M059J (cell line): ENCODE measurements at places on chromosomes 7 and 10.
A peak's percentile ranks its signal among the peaks of the same experiment; 100 is the strongest.

DNA sequence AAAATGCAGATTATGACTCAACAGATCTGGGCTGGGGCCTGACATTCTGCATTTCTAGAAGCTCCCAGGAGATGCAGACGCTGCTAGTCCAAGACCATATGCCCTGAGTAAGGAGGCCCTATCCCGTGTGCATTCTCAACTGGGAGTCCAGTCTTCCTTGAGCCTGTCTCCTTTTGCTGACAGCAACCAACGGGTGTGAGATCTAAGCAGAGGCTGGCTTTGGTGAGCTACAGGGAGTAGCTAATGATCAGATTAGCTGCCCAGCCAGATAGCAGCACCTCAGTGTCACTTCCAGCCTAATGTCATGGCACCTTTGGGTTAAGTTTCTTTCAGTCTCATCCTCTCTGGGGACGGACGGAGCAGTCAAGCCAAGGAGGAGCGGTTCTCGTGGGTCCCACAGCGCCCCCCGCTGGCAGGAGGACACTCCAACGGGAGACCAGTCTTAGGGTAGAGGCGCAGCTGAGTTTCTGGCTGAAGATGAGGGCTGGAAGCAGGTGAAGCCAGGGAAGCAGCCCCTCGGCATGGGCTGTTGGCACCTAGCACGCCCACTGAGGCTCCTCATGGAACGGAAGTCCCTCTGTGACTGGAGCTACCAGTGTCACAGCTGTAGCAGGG lies 154.0 kb downstream of the CCDC3 start:
- no peak for DNase-seq

DNA sequence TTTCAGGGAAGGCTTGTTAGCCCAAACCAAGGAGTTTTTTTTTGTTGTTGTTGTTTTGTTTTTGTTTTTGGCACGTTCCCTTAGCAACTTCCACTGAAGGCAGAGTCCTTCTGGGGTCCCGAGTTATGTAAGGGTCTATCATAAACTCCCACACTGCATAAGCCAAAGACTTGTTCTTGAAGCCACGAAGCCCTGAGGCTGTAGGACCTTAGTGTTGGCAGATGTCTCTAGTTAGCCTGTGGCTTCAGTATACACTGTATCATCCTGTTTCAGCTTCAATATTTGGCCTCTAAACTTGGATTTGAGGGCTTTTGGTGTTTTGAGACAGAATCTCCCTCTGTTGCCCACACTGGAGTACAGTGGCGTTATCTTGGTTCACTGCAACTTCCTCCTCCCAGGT lies 13.6 kb downstream of the KPNA7 start:
- DNase-seq = peak; percentile 72

DNA sequence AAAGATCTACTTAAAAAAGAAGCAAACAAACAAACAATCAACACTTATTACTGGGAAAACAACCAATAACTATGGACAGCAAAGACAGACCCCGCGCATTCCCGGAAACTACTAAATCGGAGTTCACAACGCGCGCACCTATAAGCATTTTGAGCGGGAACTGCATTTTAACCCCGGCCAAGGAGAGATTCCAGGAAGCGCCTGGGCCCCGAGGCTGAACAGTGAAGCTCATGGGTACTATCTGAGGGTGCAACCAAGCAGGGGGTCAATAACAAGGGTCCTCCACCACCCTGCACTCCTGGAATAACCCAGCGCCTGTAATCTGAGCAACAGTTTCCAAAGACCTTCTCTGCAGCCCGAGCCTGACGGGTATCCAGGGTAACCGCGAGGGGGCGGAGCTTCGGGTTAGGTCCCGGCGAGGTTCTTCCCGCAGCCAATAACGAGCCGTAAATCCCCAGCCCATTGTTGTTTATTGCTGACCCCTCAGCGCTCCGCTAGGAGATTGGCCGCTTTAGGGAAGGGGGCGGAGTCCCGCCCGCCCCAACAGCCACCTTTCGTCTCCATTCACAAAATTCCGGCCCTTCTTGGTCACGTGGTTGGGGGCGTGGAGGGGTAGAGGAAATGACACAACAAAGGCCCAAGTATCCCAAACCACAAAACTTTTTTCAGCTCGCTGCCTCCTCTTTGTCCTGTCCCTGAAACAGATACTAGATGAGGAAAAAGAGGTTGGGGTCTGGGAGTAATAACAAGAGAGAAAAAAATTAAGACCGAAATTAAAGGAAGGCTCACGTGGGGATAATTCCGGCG lies 1.7 kb upstream of the ETV1 start:
- peak; percentile 99 for DNase-seq

DNA sequence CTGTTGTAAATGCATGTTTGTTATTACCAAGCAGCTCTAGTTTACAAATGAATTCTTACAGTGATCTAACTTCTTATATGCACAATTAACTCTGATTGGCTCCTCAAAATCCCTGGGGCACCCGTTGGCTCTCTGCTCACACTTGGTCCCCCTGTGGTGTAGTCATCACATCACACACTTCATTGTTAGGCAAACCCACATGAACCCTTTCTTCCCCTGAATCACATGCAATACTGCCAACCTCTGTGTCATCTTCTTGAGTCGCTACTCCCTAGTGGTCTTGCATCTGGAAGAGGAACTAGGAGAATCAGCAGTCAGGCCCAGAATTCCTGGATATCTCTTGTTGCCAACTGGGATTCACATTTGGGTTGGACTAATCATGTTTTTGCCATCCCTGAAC lies 73.1 kb downstream of the CD36 start:
- peak; percentile 81 for DNase-seq

- no peak for DNase-seq
Measured at GRCh38 chr10:102712843-102713538, 1.2 kb downstream of the ARL3 start.

- peak; percentile 70 for DNase-seq
Measured at GRCh38 chr10:61897671-61898434, 3.6 kb upstream of the ARID5B start.

DNA sequence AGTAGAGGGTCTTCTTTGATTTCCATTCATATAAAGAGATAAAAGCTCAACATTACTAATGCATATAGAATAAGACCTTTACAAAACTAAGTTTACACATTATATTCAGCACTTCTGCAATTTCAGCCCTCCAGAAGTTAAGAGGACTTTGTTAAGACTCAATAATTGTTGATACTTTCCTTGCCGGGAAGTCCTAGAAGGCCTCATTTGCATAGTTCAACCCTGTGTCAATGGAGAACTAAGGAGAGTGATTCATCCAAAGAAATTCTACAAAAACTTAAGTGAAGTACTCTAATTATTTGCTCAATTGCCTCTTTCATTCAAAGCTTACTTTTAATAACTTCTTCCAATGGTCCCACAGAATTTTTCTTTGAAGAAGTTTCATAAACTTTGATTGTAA lies 1060.3 kb upstream of the CELF2 start:
- no peak for DNase-seq

DNA sequence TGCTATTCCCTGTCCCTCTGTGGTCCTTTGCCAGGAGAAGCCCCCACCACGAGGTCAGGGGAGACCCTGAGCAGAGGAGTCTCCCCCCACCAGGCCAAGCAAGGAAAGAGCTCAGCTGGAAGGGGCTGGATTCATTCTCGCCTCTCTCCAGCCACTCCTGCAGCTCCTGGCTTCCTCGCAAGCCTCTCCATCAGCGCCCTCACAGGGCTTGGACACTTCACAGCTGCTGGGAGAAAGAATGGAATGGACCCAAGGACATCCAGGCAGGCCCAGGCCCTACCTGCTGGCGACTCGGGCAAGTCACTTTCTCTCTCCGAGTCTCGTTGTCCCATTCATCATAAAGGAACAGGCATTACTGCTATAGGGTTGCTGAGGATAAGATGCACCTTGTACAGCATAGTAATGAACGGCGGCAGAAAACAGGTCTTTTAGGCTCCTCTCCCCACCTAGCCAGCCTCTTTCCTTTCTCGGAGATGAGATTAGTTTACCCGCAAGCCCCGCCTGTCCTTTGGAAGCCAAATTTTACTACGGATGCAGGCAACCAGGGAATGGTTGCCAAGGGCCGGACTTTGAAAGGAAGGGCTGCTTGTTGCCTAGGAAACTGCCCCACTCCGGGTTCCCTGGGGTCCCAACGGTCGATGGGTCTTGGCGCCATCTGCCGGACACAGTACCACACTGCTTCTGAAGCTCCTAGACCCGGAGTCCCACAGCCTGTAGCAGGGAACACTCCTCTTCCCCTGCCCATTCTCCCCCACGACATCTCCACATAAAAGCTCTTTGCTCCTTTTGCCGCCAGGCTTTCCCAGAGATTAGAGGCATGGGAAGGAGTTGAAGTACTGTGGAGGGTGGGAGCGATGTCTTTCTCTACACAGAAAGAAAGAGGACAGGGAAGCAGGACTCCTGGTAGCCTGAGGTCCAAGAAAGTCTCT lies 22.3 kb downstream of the IMPDH1 start:
- DNase-seq = peak; percentile 68

DNA sequence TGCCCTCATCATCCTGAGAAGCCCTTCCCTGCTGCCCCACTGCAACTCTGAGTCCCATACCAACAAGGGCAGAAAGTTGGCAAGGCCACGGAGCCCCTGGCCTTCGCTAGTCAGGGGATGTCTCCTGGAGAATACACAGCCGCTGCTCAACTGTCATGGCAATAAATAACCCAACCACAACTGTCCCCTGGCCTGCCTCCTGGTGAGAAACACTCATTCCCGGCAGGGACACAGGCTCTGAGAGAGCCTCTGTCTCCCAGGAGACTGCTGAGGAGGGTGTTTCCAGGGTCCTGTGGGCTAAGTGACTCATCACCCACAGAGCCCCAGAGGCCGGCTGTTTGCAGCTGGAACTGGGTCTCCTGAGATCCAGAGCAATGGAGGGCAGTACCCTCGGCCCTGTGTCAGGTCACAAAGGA lies 354.1 kb downstream of the TNS3 start:
- DNase-seq = peak; percentile 97
